ENCODE measurements at places on chromosomes 12 and 14. TPM values are rescaled to one million over a fixed set of nuclear protein-coding genes. Genes with fewer than 3 reads are reported as not detected.

DNA sequence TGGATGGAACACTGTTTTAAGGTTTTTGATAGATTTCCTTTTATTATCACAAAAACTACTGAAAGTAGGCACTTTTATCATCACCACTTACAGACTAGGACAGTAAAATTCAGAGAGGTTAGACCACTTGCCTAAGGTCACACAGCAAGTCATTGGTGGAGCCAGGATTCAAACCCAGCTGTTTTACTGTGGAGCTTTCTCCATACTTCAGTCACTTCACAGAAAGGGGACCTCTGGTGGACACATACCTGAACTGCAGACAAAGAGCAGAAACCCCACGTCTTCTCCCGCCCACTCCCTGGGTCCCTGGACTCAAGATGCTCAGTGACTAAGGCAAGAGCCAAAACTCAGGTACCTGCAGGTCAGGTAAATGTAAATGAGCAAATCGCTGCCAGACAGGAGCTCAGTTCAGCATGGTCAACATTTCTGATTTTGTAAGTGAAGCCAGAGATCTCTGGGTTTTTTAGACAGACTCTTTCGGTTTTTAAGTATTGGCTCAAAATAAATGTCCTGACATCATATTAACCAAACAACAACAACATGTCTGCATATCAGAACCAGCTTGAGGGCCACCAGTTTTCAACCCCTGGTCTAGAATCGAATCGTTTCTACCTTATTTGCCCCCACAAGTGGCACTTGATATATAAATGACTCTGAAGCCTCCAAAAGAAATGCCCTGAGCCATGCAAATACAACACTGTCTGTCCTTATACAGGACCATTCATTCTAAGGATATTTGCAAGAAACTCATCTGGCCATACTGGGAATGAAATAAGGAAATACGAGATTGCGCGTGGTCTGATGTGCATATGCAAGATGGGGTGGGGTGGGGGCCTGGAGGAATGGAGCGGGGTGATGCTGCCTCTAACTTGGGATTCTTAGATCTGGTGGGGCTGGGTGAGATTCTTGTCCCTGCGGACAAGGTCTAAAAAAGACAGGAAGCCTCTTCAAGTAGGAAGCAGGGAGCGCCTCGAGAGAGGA lies 110.9 kb downstream of the KSR2 start:
- DNase-seq: peak; percentile 71

GRCh38 chr14:87306409-87307168 lies 686.4 kb downstream of the GALC start:
- no peak for DNase-seq

- DNase-seq: no peak
These were observed 115.4 kb downstream of the ESRRB start for GRCh38 chr14:76491172-76491930.

DNA sequence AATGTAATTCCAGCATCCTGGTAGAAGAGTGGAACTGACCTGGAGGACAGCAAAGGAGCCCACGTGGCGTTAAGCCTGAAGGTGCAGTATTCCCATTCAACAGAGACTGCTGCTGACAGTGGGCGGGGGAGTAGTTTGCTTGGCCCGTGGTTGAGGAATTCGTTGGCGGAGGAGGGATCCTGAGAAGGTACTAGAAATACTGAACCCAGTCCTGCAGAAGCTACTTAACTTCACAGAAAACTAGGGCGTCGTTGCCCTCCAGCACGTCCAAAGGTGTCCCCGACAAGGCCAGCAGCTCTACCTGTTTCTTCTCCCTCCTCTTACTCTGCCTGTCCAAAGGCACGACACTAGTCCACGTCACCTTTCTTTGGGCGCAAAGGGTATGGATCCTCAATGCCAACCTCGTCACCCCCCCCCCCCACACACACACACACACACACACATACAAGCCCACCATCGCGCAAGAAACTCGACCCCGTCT lies 303 bp downstream of the PUS7L start:
- peak; percentile 47 for DNase-seq

DNA sequence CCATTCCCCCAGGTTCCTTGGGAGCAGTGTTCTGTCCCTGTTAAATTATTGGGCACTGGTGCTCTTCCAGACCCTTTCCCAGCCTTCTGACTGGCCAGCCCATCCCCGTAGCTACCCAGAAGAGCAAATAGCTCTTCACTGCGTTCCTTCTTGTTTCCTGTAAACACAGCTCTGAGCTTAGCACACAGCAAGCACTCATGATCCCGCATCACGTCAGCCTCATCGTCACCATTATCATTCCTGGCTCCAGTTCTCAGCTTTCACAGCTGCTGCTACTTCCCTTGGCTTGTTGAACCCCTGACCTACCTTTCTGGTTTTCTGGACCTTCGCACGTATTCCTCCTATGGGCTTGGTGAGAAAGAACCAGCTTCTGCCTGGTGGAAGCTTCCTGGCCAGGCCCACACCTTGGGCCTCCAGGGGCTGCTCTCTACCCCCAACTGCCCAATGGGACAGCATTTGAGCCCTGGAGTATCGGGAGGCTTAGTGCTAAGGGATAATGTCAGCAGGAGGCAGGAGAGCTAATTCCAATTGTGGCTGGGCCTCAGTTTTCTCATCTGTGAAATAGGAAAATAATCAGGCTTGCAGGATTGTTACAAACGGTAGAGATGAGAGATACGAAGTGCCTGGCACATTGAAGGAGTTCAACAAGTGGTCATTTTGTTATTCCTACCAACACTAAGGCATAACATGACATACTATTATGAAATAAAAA lies 22.6 kb upstream of the PAPOLA start:
- no peak for DNase-seq

GRCh38 chr12:68581926-68582325 lies 28.8 kb upstream of the RAP1B start:
- DNase-seq: no peak

GRCh38 chr14:66624336-66624937 lies 116.5 kb downstream of the GPHN start:
- DNase-seq: peak; percentile 60

DNA sequence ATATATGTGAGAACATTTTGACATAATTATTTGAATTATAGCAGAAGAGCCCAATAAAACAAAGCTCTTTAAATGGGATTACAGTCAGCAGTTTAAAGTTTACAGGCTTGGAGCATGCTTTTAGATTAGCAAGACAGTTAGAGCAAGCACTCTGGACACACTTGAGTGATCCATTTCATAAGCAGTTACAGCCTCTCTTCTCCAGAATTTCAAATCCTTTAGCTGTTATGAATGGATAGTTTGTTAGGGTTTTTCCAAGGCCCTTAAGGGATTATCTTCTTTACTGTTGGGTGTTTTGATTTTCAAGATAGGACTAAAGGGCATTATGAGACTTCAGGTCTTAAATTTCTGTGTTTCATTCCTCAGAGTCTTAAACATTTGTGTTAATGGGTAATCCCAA lies 36.3 kb downstream of the BEST3 start:
- DNase-seq: no peak

- no peak for DNase-seq
These were observed 215.5 kb downstream of the DPF3 start for GRCh38 chr14:72678356-72678755.

- DNase-seq: peak; percentile 60
These were observed 11.9 kb downstream of the TMEM52B start for GRCh38 chr12:10190558-10191388.

DNA sequence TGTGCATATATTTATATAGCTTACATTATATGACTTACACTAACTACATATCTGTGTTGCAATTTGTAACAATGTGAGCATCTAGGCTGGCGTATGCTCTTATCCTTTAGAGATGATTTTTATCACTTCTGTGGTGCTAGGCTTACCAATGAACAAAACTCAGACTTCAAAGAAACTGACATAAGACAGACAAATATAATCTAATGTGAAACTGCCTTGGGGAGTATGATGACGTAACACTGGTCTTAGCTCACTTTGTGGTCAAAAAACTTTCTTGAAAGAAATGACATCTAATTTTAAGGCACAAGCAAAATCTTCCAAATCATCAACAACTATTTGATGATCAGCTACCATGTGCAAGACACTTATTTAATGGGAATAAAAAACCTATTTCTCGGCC lies 50.0 kb downstream of the SOX5 start:
- DNase-seq: no peak

The TMCC3 gene
- polyA plus RNA-seq: 0.42 TPM

The E2F7 gene
- 8.8 TPM for polyA plus RNA-seq

The AMN1 gene
- polyA plus RNA-seq: 8.6 TPM

The IL26 gene
- polyA plus RNA-seq: not detected

The AMDHD1 gene
- polyA plus RNA-seq: 0.07 TPM

The RIPK3 gene
- polyA plus RNA-seq: not detected

The ZNF641 gene
- 1.9 TPM for polyA plus RNA-seq

The VWF gene
- polyA plus RNA-seq: 0.12 TPM

The RDH5 gene
- 5.4 TPM for polyA plus RNA-seq

The EFS gene
- 4.4 TPM for polyA plus RNA-seq

The TAC3 gene
- not detected for polyA plus RNA-seq

The TAS2R13 gene
- 0.03 TPM for polyA plus RNA-seq
